ENCODE measurements at places on chromosomes 7 and 10.

- no peak for DNase-seq
These were observed 255.8 kb upstream of the PHYHIPL start for GRCh38 chr10:58920655-58921003.

DNA sequence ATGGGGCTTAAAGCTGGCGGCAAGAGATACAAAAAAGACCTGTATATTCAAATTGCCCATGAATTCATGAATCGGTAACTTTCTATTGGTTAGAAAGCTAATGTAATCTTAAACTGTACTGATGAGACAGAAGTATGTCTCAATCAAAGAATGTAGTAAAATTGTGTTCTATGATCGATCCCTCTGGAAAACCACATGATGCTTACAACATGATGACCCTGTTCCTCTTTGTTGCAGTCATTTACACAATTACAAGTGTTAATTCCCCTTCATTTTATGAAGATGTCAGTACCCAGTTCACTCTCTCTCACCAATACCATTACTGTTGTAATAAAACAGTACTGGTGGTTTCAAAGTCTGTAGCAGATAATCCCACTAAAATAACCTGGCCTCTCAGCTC lies 10.1 kb downstream of the KIF5B start:
- DNase-seq: no peak

GRCh38 chr7:8363407-8364015 lies 69.9 kb upstream of the NXPH1 start:
- DNase-seq: no peak

DNA sequence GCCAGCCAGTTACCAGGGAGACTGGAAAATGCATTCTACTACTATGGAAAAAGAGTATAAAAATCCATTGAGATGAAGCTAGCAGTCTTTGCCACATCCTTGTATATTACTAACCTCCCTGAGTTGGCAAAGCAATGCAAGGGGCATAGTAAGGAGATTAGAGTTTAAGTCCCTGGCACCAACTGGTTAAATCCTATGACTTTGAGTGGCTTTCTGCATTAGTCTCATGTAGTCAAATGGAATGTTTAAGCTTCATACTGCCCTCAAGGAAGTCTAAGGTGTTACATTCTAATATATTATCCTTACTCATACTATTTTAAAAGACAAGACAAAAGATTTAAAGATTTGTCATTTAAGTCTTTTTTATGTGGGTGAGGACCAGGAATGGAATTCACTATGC lies 110.1 kb downstream of the INHBA start:
- no peak for DNase-seq

GRCh38 chr7:112398534-112398933 lies 51.7 kb upstream of the IFRD1 start:
- DNase-seq: no peak

DNA sequence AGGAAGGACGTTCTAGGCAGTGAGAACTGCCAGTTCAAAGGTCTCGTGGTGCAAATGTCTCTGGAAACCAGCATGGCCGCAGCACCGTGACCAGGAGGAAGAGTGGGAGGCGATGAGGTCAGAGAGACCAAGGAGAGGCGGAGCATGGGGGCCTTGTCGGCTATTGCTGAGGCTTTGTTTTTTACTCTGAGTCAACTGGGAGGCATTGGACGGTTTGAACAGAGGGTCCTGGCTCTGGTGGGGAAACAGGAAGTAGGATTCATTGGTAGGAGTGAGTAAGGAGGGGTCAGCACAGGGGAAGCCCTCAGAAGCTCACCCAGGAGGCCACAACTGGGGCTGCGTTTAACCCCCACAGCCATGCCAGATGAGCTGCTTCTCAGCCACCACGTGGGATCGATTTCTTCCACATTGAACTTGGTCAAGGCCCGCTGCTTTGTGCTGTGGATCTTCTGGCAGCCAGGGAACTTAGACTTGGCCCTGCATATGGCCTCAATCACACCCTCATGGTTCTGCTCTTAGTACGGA lies 22.2 kb upstream of the SH2B2 start:
- no peak for DNase-seq

Measured in anterior cingulate cortex (tissue), 58 donors.